ENCODE measurements at places on chromosomes 16 and 17.

DNA sequence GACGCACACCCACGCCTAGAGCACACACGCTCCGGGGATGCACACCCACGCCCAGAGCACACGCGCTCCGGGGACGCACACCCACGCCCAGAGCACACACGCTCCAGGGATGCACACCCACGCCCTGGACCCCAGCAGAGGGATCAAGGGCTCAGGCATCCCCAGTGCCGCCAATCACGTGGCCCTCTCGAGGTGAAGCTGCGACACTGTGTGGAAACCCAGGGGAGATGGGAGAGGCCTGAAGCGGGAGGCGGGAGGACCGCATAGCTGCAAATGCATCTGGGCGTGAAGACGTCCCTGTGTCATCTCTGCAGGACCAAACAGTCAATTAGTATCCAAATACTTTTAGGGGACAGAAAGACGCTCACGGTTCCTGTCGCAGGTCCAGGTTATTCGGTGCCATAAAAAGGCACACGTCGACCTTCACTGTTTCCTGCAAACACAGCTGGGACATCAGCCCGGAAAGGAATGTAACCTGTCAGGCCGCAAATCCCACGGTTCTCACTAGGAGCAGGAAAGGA is 56.4 kb downstream of the TBC1D16 start:
- no peak for DNase-seq

DNA sequence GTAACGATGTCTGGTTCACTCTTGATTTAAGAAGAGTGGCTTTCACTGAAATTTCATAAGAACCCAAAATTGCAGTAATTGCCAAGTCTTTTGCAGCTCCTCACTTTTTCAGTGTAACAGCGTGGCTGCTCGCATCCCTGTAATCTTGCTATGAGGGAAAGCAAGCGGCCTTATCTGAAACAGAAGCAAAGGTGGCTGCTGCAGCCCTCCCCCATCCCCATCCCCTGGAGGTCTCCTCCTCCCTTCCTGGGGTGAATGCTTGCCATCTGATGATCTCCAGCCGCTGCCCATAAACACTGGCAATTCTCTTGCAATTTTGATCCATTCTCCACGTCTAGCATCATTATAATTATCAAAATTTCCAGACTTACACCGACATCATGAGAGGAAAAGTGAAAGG is 182.5 kb upstream of the ASIC2 start:
- no peak for DNase-seq

- DNase-seq, result no peak
Observed at GRCh38 chr17:68328676-68329075, 37.4 kb downstream of the ARSG start.

- DNase-seq, result no peak
Observed at GRCh38 chr16:51510416-51510815, 359.3 kb upstream of the SALL1 start.

GRCh38 chr17:42779936-42780850 is at the start of gene WNK4:
Gene WNK4, plus strand, starts transcription at chr17:42780610. Its CDS starts 89 bp downstream, at chr17:42780699.
- DNase-seq, result no peak

GRCh38 chr17:38703742-38704605 is 1.1 kb upstream of the MLLT6 start:
- DNase-seq, result peak; percentile 77

GRCh38 chr17:45950888-45951287 is 48.2 kb upstream of the STH start:
- no peak for DNase-seq

- DNase-seq, result no peak
Observed at GRCh38 chr16:11333010-11333409, 12.2 kb upstream of the RMI2 start.

DNA sequence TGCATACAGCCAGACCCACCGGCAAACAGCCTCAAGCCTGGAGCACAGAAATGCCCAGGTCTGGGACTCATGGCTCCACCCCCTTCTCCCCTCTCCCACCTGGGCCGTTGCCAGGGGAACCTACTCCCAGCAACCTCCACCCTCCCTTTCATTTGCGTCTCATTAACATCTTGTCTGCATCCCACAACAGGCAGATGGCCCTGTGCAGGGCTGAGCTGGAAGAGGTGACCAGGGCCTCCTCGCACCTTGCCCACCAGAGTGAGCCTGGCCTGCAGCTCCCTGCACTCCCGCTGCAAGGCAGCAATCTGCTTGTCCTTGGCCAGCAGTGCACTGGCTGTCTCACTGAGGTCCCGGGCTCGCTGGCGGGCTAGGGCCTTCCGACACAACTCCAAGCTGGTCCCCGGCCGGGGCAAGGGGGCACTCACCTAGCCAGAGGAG is 3.3 kb downstream of the TSPOAP1 start:
- DNase-seq, result peak; percentile 31

DNA sequence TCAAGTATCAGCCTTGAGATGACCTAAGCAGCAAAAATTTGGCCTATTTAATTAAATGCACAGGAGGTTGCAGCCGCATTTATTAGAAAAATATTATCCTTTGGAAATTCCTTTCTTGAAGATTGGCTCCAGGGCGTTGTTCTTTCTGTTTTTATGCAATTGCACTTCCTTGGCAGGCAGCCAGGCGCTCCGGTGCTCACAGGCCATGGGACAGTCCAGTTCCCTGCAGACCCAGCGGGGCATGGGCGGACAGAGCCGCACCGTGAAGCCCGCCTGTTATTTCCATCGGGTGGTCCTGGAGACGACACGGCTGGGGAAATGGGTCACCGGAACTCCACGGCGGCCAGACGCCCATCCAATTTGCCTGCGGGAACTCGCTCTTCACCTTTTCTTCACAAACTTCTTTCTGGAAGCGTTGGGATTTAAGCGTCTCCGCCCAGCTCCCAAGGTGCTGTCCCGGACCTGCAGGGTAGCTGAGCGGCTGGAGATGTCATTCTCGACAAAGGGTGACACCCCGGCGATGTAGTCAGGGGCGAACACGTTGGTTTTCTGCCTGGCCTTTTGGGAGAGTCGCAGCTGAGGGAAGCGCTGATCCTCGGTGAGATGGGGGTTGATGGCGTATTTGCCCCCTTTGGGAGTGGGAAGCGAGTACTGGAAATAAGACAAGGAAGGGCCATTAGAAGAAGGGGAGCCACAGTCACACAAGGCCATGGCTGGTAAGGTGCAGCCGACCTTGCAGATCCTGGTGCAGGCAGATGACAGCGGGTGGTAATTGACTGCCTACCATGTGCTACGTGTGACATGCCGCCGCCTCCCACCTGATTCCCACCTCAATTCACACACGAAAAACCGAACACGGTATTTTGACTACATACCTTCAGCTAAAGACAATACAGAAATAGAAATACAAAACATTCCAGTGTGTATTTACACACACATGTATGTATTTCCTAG is 12.5 kb downstream of the NOB1 start:
- no peak for DNase-seq

DNA sequence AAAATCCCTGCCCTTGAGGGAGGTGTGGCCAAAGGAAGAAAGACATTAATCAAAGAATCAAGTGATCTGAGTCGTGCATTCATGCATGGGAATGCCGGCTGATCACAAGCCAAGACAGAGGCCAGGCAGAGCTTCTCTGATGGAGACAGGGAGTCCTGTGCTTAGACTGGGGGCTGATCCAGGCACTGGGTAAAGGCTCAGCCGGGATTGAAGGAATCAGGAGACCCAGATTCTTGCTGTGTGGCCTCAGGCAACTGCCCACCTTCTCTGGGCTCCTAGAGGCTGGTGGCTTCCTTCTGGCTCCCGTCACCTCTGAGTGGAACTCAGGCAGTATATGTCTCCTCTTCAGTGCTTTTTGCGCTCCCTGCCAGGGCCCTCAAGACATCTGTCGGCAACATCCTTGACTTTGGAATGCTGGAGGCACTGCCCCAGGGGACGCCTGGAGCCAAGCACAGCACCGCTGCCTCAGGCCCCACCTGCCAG is 17.7 kb downstream of the RAI1 start:
- no peak for DNase-seq

DNA sequence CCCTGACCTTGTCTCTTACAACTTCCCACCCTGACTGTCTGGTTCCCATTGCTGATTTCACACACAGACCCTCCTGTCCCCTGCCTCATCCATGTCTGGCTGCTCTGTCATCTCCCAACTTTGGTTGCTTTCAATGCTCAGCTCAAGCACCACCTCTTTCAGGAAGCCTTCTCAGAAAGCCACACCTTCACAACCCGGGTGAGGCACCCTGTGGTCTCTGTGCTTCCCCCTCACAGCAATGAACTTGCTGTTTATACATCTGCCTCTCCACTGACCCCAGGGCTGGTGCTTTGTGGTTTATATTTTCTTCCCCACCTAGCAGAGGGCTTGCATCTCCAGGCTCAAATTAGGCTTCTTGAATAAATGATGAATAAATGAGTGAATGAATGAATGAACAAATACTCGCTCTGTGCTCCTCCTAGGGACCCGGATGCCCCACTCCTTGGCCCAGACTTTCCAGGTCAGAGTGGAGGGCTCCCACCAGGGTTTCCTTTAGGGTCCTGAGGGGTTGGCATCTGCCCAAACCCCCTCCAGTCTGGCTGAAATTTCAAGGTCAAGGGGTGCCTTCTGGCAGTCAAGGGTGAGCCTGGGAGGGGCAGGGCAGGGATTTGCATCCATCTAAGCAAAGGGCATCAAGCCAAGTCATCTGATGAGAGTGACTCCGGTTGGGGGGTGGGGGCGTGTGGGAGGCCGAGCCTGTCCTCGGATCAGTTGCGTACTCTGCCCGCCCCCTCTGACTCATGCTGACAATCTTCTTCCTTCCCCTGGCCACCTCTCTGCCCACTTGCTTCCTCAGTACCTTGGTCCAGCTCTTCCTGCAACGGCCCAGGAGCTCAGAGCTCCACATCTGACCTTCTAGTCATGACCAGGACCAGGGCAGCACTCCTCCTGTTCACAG is at the start of gene ITGAX:
TSS of gene ITGAX (plus strand) at position 783 of the 898 bp plus-strand sequence. CDS start at position 862, 79 bp downstream.
- DNase-seq, result no peak

GRCh38 chr16:24976971-24977677 is 38.0 kb downstream of the ARHGAP17 start:
- DNase-seq, result no peak

DNA sequence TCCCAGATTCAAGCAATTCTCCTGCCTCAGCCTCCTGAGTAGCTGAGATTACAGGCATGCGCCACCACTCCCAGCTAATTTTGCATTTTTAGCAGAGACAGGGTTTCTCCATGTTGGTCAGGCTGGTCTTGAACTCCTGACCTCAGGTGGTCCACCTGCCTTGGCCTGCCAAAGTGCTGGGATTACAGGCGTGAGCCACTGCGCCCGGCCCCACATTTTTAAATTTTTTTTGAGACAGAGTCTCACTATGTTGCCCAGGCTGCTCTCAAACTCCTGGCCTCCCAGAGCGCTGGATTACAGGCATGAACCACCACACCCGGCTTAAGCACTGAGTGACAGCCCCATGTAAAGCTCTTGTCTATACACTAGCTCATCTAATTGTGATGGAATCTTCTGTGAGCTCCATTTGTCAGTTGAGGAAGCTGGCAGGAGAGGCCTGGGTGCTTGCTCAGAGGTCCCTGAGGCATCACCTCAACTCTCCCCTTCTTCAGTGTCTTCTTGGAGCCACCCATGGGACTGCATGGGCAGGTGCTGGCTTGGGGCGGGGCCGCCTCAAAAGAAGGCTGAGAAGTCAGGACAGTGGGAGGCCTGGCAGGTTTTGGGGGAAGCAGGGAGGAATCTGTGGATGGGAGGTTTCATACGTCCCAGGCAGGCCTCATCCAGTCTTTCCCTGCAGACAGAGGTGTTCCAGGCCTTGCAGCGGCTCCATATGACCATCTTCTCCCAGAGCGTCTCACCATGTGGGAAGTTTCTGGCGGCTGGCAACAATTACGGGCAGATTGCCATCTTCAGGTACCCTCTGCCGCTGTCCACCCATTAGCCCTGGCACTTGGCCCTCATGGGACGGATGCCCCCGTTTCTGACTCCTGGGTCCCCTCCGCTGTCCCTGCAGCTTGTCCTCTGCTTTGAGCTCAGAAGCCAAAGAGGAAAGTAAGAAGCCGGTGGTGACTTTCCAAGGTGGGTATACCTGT is 1.5 kb downstream of the THOC6 start:
- DNase-seq, result no peak

GRCh38 chr17:7323731-7324437 is 5.3 kb downstream of the NEURL4 start:
- DNase-seq, result peak; percentile 69

DNA sequence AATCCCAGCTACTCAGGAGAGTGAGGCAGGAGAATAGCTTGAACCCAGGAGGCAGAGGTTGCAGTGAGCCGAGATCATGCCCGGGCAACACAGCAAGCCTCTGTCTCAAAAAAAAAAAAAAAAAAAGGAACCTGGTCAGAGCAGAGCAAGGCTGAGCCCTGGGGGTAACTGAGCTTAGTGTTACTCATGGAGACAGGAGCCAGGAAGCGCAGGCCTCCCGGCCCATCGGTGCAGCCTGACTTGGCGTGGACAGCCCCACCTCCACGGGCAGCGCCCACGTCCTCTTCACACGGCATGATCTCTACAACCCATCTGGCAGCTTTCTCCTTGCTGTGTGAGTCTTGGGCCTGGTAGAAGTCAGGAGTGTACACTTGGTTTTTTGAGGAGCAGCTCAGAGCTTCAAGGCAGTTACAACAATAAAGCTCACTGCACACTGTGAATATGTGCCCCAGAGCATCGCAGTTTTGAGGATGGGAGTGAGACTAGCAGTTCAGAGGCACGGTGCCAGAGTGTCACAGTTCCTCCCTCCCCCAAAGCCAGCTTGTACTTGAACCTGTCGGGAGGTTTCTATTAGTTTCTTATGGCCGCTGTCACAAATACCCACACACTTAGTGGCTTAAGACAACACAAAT is 129.9 kb downstream of the RAP1GAP2 start:
- DNase-seq, result no peak

DNA sequence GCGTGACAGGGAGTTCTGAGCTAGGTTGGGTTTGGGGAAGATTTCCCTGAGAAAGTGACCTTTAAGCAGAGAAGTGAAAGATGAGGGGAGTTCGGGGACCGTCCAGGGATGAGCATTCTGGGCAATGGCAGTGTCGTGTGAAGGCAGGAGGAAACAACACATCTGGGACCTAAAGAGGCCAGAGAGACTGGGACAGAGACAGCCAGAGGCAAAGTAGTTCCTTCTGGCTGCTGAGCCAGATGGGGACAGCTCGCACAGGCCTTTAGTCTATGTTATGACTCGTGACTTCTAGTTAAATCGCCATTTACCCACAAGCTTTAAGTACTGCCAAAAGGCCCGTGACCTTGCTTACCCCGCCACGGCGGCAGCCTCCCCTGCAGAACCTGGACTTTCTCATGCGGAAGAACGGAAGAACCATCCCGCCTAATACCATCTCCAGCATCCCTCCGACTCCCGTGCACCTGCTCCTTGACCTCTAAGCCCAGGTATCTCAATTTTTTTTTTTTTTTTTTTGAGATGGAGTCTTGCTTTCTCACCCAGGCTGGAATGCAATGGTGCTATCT is 8.5 kb upstream of the MED11 start:
- DNase-seq, result no peak

- no peak for DNase-seq
Observed at GRCh38 chr16:48608871-48609651, 919 bp downstream of the N4BP1 start.
